ENCODE measurements at places on chromosomes 2 and 18.

GRCh38 chr18:78378983-78379382 is 600.6 kb upstream of the SALL3 start:
- DNase-seq = no peak

DNA sequence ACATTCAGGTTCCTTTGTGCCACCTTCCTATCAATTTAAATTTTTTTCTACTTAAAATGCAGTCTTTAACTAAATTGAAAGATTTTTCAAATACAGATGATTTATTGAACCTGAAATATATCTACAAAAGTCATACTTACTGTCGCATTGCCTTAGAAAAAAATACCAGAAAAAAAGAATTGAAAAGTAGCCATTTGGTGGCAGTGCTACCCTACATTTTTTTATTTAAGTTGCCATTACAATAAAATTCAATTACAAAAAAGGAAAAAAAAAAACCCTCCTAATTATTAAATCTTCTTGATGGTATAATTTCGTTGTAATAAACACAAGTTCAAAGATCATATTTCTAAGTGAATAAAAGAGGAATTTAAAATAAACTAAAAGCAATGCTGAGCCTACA is 43.4 kb downstream of the DSC3 start:
- DNase-seq = no peak

DNA sequence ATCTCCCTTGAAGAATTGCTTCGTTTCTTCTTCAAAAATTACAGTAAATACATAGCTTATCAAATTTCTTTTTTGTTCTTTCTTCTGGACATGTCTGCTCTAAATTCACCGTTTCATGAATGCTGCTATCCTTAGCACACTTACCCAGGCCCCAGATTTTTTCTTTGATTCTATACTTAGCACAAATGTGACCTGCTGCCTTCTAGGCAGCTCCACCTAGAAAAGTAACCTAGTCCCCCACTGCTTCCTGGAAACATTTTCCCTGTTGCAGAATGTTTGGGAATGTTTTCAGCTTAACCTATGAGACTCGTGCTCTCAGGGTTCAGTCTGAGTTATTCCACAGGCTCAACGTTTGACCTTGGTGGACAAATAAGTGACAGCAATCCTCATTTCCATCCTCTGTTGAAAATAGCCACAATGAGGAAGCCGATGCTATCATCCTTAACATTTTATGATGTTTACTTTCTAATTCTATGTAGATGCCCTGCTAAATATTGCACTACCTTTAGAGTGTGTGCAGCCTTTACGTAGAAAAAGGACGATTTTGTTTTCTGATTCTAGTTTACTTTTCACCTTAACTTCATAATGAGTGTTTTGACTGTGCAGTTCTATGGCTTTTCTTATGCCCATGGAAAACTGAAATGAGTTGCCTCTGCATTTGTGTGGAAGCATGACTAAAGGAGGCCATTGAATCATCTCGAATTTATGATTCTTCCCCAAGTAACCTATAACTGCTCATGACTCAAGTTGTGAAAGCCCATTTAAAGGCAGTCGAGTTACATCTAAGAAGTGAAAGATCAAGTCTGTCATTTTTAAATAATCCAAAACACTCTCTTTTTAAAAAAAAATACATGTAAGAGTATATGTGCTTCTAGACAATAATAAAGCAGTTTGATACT is 47.7 kb downstream of the TMEM182 start:
- no peak for DNase-seq

GRCh38 chr2:226151157-226151556 is 648.5 kb downstream of the IRS1 start:
- no peak for DNase-seq

GRCh38 chr18:49933530-49934128 is 120.3 kb upstream of the ACAA2 start:
- DNase-seq = no peak

- no peak for DNase-seq
These were observed 833.0 kb downstream of the SLC4A3 start for GRCh38 chr2:220460257-220460985.

GRCh38 chr18:3383381-3383915 is 66.5 kb upstream of the TGIF1 start:
- no peak for DNase-seq

GRCh38 chr2:101558740-101559525 is 84.0 kb upstream of the RFX8 start:
- DNase-seq = no peak

GRCh38 chr2:161045726-161046125 is 114.5 kb upstream of the TANK start:
- no peak for DNase-seq

GRCh38 chr18:28040716-28041115 is 136.2 kb downstream of the CDH2 start:
- DNase-seq = no peak

DNA sequence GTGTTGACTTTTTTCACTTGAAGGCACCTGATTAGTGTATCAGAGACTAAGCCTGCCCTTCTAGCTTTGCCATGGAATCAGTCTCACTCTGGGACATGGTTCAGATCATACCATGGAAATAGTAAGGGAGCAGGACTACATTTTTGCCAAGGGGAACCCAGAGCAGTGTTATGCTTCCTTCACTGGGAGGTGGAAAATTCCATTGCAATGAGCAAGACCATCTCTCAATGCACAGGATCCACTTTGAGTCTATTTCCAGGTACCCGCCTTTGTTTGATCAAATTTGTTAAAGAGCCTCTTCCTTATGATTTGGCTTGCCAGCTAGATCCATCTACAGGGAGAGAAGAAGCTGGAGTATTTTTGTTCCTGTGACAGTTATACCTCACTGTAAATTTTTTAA is 395.8 kb downstream of the MTX2 start:
- no peak for DNase-seq
